Activated CD8-positive, alpha-beta memory T cell treated with anti-CD3 and anti-CD28 coated beads for 1 hour (primary cell): ENCODE measurements at places on chromosomes 11 and 22.

GRCh38 chr11:104361975-104362374, 198.0 kb upstream of the PDGFD start:
- DNase-seq: no peak

DNA sequence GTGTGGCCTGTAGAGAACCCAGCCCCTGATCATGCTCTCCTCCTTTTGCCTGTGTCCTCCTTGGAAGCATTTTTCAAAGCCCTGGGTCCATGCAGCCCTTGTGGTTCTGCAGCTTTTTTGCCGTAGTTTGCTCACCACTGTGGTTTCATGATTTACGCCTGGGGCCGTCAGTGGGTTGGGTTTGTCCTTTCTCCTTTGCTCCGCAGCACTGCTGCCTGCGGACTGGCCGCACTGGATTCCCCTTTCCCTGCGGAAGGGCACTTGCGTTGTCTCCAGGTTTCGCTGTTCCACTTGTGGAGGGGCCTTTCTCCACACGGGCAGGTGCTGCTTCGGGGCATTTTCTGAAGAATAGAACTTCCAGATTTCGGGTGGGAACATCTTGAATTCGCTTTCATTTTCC, 1260.9 kb downstream of the BRD1 start:
- DNase-seq: no peak

GRCh38 chr11:96218901-96219300, 124.1 kb downstream of the MAML2 start:
- no peak for DNase-seq

DNA sequence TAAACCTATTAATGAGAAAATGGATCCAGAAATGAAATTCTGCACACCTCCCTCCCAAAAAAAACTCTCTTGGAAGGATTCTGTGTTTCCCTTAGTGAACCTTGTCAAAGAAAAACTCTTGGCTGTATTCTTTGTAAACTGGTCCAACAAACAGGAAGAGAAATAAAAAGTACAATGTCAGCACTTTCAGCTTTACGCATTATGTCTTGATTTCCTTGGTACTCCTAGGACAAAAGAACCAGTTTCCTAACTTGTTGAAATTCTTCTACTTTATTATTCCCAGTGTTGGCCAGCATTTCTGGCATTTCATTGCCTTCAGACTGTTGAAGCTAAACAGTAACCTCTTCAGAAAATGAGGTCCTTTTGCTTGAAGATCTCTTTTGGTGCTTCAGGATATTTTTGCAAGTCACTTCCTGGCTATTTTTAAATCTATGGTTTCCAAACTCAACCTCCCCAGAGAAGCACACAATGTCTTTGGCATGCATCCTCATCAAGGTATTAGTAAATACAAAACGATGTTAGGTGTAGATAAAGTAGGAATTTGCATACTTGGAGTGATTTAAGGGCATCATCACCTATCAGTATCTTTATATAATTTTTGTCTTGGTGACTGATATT, 342.7 kb downstream of the AASDHPPT start:
- no peak for DNase-seq

DNA sequence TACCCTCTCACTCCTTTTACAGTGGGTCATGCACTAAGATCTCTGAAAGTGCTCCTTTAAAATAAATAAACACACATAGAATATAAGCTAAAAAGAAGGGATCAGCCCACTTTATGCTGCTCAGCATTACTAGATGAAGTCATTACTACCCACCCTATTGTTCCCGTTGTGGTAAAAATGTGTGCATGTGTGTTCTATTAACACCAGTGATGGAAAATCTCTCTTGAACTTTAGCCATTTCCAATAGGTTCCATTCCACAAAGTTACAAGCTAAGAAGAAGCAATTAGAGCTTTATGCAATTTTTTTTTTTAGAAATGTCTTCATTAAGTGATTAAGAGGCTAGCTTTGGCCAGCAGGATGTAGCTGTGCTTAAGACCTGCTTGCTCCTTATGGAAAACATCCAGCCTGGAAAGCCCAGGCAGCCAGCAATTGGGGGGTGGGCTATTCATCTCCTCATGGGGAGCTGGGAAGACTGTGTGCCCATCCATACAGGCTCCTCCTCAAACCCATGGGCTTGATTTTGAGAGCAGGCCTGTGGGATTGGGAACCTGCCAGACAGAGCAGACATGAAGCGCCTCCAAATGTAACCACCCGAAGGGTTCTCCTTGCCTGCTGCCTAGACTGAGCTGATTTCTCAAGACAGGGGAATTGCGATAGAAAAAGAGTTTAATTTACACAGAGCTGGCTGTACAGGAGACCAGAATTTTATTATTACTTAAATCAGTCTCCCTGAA, 92.9 kb upstream of the PARVA start:
- no peak for DNase-seq

DNA sequence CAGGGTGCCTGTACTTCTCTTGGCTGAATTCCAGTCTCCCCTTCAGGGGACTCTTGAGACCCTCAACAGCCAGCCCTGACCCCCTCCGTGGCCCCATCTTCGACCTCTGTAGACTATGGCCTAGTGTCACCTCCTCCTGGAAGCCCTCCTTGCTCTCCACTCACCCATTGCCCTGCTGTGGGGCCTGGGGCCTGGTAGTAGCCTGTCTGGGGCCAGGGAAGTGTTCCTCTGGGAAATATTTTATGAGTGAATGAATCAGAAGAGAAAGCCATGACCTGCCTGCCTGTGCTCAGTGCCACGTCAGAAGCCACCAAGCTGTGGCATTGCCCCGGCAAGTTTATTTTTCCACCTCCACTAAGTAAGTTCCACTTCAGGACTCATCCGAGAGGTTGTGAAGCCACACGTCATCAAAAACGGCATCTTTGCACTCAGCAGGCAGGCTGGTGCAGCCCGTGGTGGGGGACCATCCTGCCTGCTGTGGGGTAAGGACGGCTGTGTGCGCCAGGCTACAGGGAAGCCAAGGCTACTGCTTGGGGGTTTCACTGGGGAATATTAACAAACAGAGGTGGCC, 59.6 kb upstream of the PPARA start:
- DNase-seq: no peak

GRCh38 chr11:65806979-65807378, 20.1 kb downstream of the OVOL1 start:
- DNase-seq: no peak

DNA sequence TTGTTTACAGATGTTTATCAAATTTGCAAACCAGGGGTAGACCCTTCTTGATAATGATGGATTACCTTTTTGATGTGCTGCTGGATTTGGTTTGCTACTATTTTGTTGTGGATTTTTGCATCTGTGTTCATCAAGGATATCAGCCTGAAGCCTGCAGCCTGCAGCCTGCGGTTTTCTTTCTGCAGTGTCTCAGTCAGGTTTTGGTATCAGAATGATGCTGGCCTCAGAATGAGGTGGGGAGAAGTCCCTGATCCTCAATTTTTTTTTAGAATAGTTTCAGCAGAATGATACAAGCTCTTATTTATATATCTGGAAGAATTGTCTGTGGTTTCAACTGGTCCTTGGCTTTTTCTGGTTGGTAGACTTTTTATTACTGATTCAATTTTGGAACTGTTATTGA, 19.7 kb upstream of the RAB38 start:
- no peak for DNase-seq

- no peak for DNase-seq
Observed at GRCh38 chr11:122785031-122785541, 53.2 kb upstream of the CRTAM start.

- no peak for DNase-seq
Observed at GRCh38 chr22:35601743-35602615, 15.2 kb downstream of the MB start.

DNA sequence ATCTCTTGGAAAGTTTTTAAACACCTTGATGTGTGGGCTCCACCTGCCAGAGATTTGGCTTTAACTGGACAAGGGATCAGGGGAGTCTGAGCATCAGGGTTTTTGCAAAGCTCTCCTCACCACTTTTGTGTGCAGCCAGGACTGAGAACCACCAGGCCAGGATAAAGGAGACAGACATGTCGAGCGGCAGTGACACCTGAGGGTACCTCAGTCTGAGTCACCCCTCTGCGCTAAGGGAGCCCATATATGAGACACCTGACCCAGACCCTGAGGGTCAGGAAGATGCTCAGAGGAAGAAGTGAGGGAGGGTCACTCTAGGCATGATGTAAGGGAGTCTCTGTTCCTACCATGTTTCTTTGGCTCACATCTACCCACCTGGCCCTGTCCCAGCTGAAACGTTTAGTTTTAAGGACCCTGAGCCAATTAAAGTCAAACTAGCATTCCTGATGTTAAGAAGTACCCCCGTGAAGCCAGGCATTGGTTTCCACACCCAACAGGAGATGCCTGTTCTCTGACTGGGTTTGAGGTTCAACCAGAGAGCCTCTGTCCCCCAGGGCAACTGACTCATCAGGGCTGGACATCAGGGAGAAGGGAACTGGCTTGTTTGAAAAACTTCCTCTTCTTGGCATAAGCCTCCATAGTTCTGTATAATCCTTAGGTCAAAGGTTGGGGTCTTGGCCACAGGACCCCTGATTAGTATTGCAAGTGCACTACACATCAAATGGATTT, 72.4 kb upstream of the BIRC3 start:
- no peak for DNase-seq

GRCh38 chr11:36186340-36187175, 102.7 kb downstream of the COMMD9 start:
- DNase-seq: no peak

DNA sequence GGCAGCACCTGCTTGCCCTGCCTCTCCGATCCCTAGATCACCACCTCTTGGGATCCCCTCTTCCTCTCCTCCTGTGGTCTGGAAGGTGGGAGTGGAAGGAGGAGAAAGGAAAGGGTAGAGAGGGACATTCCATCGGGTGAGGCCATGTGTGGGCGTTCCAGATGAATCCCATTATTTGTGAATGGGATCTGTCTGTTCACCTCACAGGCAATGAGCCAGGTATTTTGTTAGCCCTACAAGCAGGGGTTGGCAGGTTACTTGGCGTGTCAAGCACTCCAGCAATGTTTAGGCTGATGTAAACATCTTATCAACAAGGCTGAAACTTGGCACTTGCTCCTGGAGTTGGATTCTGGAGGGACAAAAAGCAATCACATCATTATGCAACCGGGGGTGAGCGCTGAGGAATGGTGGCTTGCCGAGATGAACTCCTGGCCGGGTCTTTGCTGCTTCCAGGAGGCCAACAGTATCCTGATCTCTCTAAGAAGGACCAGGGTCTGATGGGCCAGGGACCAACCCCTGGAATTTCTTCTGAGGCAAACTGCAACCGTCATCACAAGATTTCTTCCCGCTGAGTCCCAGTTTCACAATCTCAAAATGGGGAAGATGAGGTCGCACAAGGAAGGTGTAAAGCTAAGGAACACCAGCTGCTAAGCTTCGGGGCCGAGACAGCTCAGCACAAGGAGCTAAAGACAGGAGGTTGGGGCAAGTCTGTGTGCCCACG, 7.8 kb downstream of the ADAMTS8 start:
- DNase-seq: no peak

GRCh38 chr11:69969890-69970784, 108.0 kb upstream of the ANO1 start:
- DNase-seq: no peak

DNA sequence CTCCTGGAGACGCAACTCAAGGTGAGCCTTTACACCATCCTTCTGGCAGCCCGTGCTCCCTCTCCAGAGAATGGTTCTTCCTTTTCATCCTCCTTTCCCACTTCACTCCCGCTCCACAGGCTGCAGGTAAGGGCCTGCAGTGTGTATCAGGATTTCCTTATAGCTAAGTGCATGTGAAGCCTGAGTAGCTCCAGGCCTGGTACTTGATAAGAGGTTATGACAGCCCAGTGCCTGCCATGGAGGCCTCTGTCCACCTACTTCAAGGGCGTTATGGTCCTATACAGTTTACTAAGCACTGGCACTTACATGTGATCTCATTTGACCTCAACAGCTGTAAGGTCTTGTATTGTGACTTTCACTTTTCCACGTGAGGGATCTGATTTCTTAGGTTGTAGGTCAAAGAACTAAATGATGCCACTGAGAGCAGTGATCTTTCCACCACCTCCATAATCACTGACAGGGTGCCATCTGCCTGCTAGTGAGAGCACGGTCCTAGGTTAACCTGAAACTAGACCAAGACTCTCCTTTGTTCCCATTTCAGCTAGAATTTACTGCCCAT, 18.1 kb downstream of the SSH3 start:
- no peak for DNase-seq

- DNase-seq: no peak
Observed at GRCh38 chr11:64590763-64591221, at the start of gene SLC22A12. Gene SLC22A12, plus strand, starts transcription at chr11:64591220. Its CDS starts 337 bp downstream, at chr11:64591557.

DNA sequence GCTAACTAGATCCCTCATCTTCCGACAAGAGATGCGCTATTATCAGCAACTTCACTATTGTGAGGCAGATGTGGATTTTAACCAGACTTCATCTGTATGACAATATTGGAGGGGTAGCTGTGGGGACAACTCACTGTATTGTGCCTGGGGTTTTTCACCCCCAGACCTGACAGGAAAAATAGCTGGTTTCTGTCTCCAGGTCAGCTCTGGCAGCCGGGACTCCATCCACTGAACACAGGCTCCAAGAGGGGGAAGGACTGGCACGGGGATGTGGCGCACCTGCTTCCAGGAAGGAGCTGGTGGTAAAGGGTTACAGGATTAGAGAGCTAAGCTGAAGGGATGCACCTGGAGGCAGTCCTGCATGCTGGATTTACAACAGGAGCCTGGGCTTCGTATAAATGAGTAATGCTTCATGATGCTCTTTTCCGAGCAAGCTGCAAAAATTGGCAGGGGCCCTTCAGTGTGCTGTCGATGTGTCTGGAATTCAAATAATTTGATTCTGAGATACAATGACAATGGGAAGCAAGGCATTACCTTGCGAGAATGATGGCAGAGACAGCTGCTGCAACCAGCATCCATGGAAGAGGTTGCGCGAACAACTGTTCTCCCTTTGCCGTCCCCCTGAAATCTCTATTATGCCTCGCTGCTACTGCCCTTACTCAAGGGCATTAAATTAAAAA, 49.5 kb downstream of the LMO2 start:
- DNase-seq: no peak

DNA sequence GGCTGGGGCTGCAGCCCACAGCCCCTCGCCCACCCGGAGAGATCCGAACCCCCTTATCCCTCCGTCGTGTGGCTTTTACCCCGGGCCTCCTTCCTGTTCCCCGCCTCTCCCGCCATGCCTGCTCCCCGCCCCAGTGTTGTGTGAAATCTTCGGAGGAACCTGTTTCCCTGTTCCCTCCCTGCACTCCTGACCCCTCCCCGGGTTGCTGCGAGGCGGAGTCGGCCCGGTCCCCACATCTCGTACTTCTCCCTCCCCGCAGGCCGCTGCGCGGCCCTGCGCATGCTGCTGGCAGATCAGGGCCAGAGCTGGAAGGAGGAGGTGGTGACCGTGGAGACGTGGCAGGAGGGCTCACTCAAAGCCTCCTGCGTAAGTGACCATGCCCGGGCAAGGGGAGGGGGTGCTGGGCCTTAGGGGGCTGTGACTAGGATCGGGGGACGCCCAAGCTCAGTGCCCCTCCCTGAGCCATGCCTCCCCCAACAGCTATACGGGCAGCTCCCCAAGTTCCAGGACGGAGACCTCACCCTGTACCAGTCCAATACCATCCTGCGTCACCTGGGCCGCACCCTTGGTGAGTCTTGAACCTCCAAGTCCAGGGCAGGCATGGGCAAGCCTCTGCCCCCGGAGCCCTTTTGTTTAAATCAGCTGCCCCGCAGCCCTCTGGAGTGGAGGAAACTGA, 731 bp downstream of the GSTP1 start:
- DNase-seq: no peak
